Omental fat pad (tissue), 4 donors: ENCODE measurements at places on chromosomes 4 and X.

DNA sequence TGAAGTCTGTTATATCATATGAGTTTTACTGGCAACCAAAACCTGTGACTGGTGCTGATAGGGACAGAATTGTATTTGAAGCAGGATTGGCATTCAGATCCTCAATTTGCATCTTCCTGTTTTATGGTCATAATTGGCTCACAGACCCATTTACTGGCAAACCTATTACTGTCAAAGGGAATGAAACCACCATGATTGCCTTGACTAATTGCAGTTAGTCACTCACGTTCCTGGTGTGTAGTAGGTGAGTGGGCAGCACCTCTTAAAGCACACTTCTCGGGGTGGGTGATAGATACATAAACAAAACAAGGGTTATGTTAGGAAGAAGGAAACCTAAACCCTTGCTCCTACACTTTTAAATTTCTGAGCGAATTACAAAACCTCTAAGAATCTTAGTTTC is 81.0 kb downstream of the PPEF2 start:
- DNase-seq = no peak

GRCh38 chr4:110628663-110629213 is 5.9 kb upstream of the PITX2 start:
- DNase-seq = no peak

DNA sequence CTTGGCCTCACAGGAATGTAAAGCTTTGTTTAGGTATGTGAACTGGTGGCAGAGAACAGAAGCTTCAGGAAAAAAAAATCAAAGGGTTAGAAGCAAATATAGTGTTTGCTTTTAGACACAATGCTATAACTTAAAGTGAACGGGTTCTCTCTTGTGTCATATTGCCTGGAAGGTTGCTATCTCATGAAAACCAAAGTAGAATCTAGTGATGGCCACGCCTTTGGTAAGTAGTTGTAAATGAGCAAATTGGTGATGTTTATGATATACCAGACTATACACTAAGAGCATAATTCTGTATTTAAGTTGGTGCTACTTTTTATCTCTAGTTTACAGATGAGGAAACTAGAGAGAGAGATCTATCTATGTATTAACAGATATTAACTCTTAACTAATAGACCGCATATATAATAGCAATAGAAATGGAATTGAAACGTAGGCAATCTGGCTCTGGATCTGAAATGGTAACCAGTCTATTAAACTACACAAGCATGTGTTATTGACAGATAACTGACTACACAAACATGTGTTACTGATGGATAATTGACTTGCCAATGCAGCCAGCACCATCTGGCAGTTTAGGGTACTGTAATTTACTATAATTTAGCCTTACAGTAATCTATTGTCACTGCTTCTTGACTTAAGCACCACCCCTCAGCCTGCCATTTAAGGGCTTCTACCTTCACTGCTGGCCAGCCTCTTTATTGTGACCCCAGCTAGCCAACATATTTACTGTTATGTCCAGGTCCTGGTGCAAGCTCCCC is 40.8 kb downstream of the HCCS start:
- DNase-seq = no peak

DNA sequence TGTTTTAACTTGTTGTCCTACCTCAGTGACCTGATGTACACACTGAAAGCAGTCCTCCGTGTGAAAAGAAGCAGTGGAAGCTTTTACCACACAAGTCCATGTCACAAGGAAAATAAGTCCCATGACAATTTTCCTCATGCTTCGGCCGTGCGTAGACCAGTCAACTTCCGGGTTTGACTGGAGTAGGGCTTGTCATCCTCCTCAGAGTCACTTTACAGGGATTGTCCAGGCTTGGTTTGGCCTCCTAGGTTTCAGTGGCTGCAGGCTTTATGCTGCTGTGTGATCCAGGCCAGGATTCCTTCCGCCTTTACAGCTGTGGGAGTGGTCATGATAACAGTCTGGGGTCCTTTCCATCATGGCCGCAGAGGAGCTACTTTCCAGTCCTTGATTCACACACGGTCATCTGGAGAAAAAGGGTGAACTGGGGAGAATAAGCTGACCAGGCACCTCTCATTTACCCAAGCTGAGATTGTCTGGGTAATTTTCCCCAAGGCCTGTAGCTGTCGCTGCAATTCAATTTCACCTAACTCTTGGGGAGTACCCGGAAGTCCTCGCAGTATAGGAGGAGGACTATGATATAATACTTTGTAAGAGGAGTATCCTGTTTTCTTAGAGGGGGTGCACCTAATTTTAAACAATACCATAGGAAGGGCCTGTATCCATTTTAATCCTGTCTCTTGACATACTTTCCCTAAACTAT is 206.1 kb upstream of the KLF8 start:
- no peak for DNase-seq

GRCh38 chr4:137310593-137311490 is 221.5 kb downstream of the PCDH18 start:
- no peak for DNase-seq

GRCh38 chr4:143575331-143575730 is 61.8 kb downstream of the SMARCA5 start:
- no peak for DNase-seq
